Right cardiac atrium (tissue), 5 donors: ENCODE measurements at places on chromosomes 7 and 10.

DNA sequence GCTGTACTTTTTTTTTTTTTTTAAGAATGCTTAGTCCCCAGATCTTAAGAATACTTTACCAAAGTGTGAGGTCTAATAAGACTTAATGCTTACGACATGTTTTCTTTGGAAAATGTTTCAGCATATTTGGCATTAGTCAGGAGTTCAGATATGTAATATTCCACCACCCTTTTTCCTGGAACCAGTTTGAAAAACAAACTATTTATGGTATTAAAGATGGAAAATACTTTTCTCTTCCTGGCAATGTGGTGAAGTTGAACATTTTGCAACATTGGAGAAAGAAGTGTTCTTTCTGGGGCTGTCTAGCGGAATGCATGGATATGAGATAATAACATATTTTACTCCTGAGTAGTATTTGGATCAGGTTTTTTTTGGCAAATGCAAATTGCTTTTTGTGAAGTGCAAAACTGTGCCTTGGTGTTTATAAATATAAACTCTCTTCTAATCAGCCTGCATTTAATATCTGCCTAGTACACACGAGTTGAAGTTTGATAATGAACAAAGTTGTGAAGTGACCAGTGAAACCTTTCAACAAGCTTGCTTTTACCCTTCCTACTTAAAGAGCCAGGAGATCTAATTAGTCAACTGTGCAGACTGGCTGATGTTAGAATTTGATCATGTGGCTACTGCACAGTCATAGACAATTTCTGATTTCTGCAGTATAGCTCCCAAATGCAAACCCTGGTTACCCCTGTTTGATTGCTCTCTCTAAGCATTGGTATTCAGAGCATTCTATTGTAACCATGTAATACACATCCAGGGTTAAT lies 20.9 kb downstream of the MAP3K8 start:
- DNase-seq, result no peak

DNA sequence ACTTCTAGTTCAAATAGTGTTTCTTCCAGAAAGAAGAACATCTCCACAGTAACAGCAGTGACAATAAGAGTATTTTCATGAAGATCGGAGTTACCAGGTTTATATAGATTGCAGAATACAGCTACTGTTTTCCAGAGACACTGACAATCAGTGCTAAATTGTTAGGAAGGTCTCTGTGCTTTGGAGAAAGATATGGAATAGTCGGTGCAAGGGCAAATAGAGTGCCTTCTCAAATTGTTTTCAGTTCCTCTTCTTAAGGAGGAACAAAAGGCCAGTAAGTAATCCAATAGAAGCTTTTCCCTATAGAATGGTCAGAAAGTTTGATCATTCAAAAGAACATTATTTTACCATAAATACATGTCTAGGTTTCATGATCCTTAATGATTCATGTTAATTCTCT lies 2.6 kb upstream of the KIAA1217 start:
- no peak for DNase-seq

GRCh38 chr10:126536656-126537055 lies 133.8 kb downstream of the C10orf90 start:
- no peak for DNase-seq

DNA sequence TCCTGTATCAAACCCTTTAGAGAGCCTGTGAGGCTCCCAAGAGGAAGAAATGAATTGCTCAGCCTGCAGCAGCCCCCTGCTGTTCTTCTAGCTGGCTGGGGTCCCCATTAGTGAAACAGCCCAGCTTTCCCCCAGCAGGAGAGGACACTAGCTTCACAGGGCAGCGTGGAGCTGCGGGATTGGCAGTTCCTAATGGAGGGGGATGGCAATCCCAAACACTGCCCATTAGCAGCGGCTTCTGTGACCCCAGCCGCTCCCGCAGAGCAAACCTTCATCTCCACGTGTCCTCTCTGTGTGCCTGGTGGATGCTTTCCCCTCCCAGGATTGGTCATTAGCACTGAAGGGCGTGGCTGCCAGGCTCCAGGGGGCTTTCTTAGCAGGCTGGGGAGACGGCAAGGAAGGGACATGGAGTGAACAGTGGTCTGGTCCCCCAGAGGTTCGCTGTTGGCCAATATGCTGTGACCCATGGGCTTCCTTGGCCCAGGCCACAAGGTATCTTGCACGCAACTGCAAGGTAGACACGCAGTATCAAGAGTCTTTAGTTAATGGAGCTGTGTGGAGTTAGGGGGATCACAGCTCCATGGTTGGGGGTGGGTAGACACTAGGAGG lies 322.5 kb upstream of the ZMIZ1 start:
- no peak for DNase-seq

DNA sequence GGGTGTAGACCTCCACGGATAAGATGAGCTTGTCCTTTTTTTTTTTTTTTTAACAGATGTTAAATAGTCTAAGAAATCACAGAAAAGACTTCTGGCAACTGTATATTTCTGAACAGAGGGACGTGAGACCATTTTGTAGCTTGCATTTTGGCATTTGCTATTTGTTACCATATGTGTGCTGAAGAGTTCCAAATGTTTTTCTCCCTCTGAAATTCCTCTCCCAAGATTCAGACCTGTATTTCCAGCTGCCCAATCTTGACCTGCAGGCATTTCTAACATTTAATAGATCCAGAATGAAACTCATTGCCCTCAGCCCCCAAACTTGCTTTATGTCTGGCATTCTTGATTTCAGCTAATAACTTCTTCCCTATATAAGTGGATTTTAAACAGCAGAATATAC lies 223.1 kb upstream of the FZD1 start:
- DNase-seq, result no peak

DNA sequence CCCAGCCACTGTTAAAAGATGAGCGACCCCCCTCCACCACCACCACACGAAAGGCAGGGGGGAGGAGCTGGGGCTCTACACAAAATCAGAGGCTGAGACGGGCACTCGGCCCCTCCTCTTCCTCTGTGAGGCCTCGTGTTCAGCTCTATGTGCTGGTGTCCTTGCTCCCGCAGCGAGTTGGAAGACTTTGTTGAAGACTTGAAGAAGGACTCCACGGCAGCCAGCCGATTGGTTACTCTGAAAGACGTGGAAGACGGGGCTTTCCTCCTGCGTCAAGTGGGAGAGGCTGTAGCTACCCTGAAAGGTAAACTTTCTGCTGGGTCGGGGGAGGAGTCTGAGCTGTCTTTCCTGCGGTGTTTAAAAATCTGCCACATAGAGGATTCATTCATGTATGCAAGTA lies 203.7 kb downstream of the ARHGAP21 start:
- DNase-seq, result no peak

- peak; percentile 61 for DNase-seq
These were observed 40.5 kb downstream of the PPP1R3C start for GRCh38 chr10:91592266-91592975.
